ENCODE measurements at places on chromosomes 7 and 10. TPM values are rescaled to one million over a fixed set of nuclear protein-coding genes. Genes with fewer than 3 reads are reported as not detected.

The CHAT gene
- not detected for polyA plus RNA-seq

The PODXL gene
- 0.79 TPM for polyA plus RNA-seq

The DYNC1I1 gene
- 0.06 TPM for polyA plus RNA-seq

The NPSR1 gene
- not detected for polyA plus RNA-seq

The IGF2BP3 gene
- polyA plus RNA-seq: 78.5 TPM

The CFAP69 gene
- 2.0 TPM for polyA plus RNA-seq

The SHTN1 gene
- polyA plus RNA-seq: 9.9 TPM

The ELN gene
- 2.8 TPM for polyA plus RNA-seq

The PSD gene
- polyA plus RNA-seq: 8.2 TPM

The PPIA gene
- 4,846 TPM for polyA plus RNA-seq

The ANKRD1 gene
- polyA plus RNA-seq: 0.53 TPM

The OGDHL gene
- 0.19 TPM for polyA plus RNA-seq

The NUTM2E gene
- 0.09 TPM for polyA plus RNA-seq

The HGF gene
- 129 TPM for polyA plus RNA-seq

The PDZD7 gene
- polyA plus RNA-seq: 0.27 TPM

The SAMD9L gene
- 4.3 TPM for polyA plus RNA-seq

The GPR15LG gene
- polyA plus RNA-seq: not detected

The CTNNA3 gene
- polyA plus RNA-seq: 0.21 TPM

The TCAF2 gene
- polyA plus RNA-seq: 2.5 TPM

The NAT16 gene
- 0.02 TPM for polyA plus RNA-seq

The TBX20 gene
- not detected for polyA plus RNA-seq

The ERVW-1 gene
- not detected for polyA plus RNA-seq

The FXYD4 gene
- not detected for polyA plus RNA-seq

The SFTPA1 gene
- not detected for polyA plus RNA-seq

Measured in AG04450 (cell line).